Sciatic nerve (tissue), 2 donors: ENCODE measurements at places on chromosomes 12 and 14.

DNA sequence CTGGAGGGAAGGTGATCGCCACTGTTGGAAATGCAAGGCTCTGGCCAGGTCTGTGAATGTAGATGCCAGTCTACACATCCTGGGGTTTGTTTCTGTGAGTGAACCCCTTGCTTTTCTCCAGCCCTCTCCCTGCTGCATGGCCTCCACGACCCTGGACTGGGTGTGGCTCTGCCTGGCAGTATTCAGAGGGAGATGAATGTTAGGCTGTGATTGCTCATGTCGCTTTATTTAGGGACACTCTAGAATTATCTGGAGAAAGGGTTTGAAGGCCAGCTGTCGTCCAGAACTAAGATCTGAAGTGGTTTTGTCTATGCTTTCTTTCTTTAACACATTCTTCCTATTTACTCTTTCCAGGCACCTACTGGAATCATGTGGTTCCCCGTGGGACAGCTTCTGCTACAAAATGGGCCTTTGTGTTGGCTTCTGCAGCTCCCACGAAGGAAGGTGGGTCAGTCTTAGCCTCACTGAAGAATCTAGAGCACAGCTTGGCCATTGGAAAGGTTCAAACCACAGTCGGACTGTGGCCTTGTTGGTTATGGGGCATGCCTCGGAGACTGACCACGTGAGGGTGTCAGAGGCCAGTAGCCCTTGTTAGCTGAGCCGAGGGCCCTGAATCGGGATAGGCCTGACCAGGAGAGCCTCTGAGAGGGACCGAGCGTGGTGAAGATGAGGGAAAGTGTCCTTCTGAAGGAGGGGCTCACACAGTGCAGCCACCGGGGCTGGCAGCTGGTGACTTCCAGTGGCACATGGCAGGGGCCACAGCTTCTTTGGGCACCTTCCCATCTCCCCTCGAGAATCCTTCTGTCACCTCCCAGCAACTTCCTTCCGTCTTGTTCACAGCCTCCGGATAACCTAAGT, 59.1 kb downstream of the ANKRD9 start:
- no peak for DNase-seq

GRCh38 chr12:105171691-105172436, 64.1 kb downstream of the APPL2 start:
- DNase-seq, result no peak

- DNase-seq, result no peak
Observed at GRCh38 chr14:51283402-51284085, 43.5 kb downstream of the TMX1 start.

DNA sequence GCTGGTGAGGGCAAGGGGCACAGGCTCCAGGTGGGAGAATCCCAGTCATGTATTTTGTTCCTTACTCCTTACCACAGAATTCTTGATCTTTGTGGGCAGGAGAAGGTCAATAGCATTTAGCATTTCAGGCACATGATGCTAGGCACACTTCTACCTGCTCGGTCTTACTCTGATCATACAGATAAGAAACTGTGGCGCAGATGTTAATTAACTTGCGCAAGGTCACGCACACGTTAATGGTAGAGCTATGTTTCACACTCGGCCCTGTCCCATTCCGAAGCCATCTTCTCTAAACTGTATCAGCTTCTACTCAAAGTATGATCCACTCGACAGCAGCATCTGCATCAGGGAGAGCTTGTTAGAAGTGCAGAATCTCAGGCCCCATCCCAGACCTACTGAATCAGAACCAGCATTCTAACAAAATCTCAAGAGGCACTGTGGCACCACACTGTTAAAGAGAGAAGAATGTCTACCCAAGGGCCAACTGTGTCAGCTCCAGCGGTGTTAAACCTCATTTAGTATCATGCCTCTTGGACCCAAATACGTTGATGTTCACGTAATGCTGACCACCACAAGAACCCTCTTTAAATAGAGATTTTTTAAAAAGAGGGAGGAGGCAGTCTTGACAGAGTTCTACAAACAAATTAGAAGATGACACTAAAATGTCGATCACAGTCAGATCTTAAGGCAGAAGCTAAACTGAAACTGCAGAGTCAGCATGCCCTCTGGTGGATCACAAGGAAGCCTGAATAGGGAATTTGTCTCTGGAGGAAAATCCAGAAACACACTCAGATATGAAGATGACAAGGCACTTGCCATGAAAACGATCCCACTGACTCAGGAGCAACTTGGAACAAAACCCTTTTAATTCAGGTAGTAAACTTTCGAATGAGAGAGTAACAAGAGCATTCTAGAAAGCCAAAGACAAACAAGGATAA, 7.3 kb downstream of the STXBP6 start:
- DNase-seq, result no peak
